ENCODE measurements at places on chromosomes 13 and 19.

DNA sequence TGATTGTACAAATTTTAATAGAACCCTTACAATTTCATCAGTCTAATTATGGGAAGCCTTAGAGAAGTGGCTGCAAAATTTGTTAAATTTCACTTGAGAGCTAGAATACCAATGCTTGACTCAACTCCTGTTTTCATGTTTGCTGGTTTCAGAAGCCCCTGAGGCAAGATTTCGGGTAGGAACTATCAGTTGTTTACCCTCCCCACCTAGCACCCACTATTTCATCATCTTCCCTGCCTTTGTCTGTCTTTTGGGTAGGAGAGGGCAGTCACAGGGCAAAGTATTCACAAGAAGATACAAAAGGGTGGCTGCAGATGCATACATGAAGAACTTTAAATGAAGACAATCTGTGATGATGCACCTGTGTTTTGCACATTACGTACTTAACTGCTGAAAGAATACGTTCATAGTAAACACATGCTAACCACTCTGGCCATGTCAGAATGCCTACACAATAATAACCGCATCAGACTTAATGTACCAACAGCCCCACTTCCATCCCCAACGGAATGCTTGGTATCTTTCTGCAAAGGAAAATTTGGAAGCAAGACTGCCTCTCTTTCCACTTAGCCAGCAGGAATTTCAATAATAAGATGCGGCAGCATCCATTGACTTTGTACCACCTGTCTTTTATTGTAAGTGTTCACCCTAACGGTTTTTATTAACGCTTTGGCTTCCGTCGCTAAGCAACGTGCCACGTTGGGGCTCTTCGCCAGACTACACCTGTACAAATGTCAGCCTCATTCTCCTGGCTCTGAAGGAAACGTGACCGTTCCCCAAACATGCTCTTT is 30.4 kb downstream of the TPT1 start:
- DNase-seq: no peak

- no peak for DNase-seq
Observed at GRCh38 chr13:74182491-74182890, 48.3 kb upstream of the KLF12 start.

DNA sequence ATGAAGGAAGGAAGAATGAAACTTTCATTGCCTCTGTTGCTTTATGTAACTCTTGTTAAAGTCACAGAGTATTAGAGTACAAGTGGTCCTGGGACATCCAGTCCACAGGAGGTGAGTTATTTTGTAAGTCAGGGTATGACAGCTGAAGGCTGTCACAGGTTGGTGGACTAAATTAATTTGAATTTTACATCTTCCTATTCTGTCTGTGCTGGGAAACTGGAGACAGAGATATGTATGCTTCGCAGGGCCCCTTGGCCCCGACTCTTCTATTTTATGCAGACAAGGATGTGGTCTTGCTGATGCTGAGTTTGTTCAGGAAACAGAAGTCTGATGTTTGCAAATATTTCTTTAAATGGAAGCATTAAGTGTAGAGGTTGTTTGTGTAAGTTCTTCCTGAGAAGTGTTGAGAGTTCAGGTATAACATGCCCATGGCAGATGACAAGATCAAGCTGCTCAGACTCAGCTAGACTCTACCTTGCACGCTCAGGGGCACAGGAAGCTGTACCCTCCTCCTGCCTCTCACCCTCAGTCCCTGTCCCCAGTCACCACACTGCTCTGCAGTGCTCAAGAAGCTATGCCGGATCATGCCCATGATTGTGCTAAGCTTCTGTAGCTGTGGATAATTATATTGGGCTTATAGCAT is 23.4 kb downstream of the RASL11A start:
- no peak for DNase-seq

- no peak for DNase-seq
Observed at GRCh38 chr13:111893071-111893606, 173.8 kb upstream of the SOX1 start.

Measured in cerebellar cortex (tissue), 1 donor.